ENCODE measurements at places on chromosomes 2 and 18.

- no peak for DNase-seq
Measured at GRCh38 chr2:134774786-134775641, 56.2 kb upstream of the TMEM163 start.

GRCh38 chr18:70453058-70453775 is 164.4 kb downstream of the SOCS6 start:
- no peak for DNase-seq

- no peak for DNase-seq
Measured at GRCh38 chr2:126704434-126705160, 48.6 kb downstream of the GYPC start.

- no peak for DNase-seq
Measured at GRCh38 chr2:64748561-64748960, 94.8 kb upstream of the SERTAD2 start.

GRCh38 chr18:2258954-2259353 is 312.4 kb downstream of the METTL4 start:
- no peak for DNase-seq

- no peak for DNase-seq
Measured at GRCh38 chr18:37297106-37297505, 268.5 kb downstream of the CELF4 start.

- DNase-seq: no peak
Measured at GRCh38 chr2:120456867-120457266, 110.9 kb downstream of the INHBB start.

GRCh38 chr18:13572721-13573120 is 153.6 kb downstream of the FAM210A start:
- DNase-seq: no peak

DNA sequence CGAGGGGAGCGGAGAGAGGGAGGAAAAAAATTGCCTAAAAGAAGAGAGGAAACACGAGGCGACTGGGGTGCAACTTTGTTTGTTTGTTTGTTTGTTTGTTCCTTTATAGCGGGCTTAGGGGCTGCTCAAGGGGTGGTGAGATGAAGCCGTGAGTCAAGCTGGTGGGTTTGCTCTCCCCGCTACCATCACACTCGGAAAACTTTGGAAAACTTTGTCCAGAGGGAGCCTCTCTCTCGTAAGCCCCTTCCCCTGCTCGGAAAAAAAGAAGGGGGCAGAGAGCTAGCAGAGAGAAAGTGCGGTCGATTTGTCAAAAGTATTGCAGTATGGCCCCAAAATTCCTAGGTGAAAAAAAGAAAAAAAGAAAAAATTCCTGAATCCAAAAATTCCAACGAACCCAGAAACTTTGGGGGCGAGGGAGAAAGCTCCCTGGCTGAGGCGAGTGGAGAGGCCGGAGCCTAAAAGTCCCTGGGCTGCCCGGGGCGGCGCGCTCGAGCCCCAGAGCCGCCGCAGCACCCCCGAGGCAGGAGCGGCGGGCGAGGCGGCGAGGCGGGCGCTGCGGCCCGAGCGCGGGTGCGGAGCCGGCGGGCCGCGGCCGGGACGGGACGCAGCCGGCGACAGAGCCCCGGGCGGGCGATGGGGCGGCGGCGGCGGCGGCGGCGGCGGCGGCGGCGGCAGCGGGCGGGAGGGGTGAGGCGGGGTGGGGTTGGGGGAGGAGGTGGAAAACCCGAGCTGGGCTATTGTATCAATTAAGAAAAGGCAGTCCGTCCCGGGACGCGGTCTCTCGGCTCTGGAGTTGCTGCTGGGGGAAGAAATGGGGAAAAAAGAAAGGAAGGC is 558 bp upstream of the CYP26B1 start:
- DNase-seq: no peak

All from stimulated activated CD4-positive, alpha-beta T cell treated with anti-CD3 and anti-CD28 coated beads, Interleukin-12 subunit alpha, Interleukin-12 subunit beta, amount 100 ng/mL, for 48 hours (primary cell).